Stimulated activated CD4-positive, alpha-beta T cell treated with anti-CD3 and anti-CD28 coated beads, Interleukin-1b, Interleukin-23, amount 100 ng/mL, for 1 hour (primary cell): ENCODE measurements at places on chromosomes 13 and 19.

GRCh38 chr13:111502957-111503356, 182.5 kb downstream of the TEX29 start:
- DNase-seq, result no peak

DNA sequence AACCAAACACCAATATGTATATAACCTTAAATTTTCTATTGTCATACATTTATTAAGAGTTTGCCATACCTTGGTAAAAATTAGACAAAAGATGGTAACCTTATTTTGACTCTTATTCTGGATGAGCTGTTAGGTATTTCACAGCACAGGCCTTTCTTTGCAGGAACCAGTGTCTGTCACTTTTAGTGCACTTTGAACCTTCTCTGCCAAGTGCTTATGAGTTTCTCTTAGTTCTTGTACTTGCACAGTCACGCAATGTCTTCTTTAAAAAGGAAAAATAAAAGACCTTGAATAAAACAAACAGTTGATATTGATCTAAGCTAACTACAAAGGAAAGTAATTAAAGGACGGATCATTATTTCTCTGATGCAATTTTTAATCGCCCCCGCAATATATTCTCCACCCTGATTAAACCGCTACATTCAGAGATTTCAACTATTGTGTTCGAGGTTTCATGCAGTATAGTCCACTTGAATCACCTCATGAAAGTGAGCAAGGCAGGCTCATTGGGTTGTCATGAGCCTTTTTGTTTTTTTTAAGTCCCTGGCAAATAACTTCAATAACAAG, 534.5 kb downstream of the KLF5 start:
- no peak for DNase-seq

DNA sequence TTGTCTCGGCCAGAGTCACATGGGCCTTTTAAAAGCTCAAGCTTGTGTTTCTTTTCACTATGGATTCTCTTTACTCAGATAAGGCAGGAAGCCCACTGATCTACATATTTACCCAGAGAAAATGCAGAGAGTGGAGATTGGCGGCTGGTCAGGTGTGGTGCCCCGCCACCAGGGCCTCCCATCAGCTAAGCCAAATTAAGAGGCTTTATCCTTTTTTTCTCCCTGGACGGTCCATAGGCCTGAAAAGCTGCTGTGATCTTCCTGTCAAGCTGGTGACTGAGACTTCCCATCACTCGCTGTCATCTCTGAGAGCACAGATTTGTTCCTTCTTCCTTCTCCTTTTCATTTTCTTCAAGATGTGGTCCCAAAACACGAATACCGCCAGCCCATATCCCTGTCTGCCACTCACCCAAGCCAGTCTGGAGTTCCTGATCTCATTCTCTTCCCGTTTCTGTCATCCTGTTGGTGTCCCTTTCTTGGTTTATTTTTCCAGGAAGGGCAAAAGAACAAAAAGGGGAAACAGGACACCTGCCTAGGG, 1.9 kb downstream of the SAFB start:
- DNase-seq, result no peak

- no peak for DNase-seq
Measured at GRCh38 chr13:79447741-79448140, 33.2 kb upstream of the NDFIP2 start.

- no peak for DNase-seq
Measured at GRCh38 chr13:38308736-38309135, 40.9 kb upstream of the UFM1 start.

- DNase-seq, result no peak
Measured at GRCh38 chr13:99979453-99980200, 2.0 kb upstream of the ZIC2 start.
